ENCODE measurements at places on chromosomes 11 and 22. TPM values are rescaled to one million over a fixed set of nuclear protein-coding genes. Genes with fewer than 3 reads are reported as not detected.

YAP1 gene
- 268 TPM for total RNA-seq

RAD9A gene
- total RNA-seq: 5.8 TPM

INS gene
- total RNA-seq: not detected

MYO7A gene
- total RNA-seq: 0.17 TPM

OR51B2 gene
- total RNA-seq: not detected

FOXRED2 gene
- total RNA-seq: 9.2 TPM

SCGB2A2 gene
- total RNA-seq: not detected

NDUFS3 gene
- 54.7 TPM for total RNA-seq

MYOD1 gene
- total RNA-seq: not detected

OR51B5 gene
- total RNA-seq: 0.29 TPM

RPS25 gene
- total RNA-seq: 1,241 TPM

HIKESHI gene
- 68.5 TPM for total RNA-seq

GPHA2 gene
- total RNA-seq: not detected

GSTT2B gene
- total RNA-seq: 6.3 TPM
